ENCODE measurements at places on chromosomes 4 and X.

GRCh38 chr4:39054497-39054896 is 7.5 kb upstream of the KLHL5 start:
- no peak for DNase-seq

DNA sequence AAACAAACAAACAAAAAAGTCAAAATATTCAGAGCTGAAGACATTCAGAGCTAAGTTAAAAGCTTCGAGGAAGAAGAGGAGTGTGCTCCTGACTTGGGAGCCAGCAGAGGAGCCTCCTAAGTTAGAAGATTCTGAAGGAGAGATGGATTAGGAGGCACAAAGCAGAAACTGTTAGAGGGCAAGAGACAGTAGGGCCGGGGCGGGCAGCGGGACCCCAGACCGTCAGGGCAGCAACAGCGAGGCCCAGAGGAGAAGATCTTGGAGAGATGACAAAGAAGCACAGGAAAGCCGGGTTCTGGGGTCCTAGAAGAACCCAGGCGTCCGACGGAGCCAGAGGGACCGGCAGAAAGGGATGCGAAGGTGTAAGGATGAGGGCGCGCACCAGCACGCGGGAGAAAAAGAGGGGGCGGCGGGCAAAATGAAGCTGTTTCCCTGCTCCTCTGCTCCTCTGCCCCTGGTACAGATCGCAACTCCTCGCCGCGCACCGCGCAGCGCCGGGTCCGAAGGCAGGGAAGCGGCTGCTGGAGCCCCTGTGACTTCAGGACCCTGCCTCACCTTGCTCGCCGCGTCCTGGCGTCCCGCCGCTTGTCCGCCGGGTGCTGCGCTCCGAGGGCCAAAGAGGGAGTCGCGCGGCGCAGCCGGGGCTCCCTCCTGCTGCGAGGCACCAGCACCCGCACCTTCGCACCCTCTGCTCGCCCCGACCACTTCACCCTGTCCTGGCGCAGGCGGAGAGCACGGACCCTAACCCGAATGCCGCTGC is 477 bp downstream of the KLHL13 start:
- DNase-seq = no peak

DNA sequence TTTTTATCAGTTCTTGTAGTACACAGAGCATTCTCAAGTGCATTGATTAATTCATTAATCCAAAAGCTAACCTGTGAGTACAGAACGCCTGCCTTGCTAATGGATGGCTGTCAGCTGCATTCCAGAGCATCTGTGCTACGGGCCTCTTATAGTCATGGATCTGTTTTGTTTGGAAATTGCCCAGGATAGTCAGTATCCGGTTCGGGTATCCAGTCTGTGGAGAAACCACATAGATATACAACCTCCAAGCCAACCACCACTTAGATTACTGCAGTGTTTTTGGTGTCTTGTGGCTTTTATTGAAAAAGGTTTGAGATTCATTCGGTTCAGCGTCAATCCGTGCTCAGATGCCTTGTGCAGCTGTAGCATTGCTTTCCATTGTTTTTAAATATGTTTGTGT is 4.0 kb downstream of the LAP3 start:
- no peak for DNase-seq

DNA sequence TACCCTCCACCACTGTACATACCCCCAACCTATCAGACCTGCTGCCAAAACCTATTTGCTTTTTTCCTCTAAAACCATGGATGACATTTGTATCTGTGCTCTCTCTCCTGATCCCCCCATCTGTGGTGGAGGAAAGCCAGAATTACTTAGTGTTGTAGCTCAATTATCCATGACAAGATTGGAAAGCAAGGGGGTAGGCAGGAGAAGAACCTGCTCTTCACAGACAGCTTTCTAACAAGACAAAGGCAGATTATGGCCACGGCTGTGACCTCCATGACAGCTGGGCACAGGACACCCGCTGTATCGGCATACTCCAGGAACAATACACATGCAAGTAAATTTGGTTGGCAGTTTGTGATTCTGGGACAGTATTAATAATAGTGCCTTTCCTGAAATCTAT is 186.7 kb downstream of the ENOX2 start:
- DNase-seq = no peak

GRCh38 chrX:63506320-63506719 is 155.2 kb upstream of the SPIN4 start:
- no peak for DNase-seq

DNA sequence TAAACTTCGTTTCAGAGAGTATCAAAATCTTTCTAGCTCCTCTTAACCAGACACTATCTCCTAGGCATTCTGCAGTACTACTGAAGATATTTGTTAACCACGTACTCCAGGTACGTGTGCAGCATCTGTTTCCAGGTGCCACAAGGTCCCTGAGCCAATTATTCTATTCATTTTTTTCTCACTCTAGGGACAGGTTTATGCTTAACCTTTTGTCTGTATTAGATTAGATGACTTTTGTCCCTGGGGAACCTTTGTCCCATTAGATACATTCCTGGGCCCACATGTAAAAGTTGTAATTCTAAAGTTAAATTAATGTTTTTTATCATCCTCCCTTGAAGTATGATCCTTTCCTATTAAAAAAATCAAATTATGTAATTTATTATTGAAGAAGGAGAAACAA is 16.5 kb downstream of the ELOVL6 start:
- no peak for DNase-seq

DNA sequence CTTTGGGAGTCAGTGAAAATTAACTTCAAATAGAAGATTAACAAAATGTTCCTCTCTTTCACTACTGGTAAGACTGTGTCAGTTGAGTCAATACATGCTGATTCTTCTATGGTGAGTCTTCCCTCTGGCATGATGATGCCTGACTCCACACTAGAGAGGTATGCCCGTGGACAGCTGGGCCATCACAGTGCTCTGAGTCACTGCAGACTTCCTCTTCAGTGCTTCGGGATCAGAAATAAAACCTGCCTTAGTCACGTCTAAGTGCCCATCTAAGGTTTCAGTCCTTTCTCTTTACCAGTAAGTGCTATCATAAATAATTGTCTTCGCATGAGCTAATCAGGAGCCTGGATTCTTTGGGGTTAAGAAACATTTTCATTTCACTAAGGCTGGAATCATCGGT is 1.6 kb upstream of the ASB5 start:
- DNase-seq = no peak

DNA sequence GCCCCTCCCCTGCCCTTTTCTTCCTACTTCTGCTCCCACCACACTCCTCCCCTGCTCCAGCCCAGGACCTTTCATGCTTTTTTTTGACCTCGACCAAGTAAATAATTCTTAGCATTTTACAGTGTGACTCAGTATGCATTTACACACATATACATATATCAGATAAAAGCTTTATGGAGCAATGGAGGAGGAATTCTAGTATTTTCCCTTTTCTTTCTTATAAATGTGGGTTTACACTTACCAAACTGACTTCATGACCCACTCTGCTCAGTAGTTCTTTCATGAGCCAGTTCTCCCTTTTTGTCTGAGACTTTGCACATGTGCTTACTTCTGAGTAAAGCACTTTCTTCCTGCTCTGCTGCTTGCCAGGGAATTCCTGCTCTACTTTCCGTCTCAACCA is 111.8 kb upstream of the H2AZ1 start:
- DNase-seq = no peak

GRCh38 chr4:44558031-44558605 is 93.3 kb downstream of the YIPF7 start:
- no peak for DNase-seq

DNA sequence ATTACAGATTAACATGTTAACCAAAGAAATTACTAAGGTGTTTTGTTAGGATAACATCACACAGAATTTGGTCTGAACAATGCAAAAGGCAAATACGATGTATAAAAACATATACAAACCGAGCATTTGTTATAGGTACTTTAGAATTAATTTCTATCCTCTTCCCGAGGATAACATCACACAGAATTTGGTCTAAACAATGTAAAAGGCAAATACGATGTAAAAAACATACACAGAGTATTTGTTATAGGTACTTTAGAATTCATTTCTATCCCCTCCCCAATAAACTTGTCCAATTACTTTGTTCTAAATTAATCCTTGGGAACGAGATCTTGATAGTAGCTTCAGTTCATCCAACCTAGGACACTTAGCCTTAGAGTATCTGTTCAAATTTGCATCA is 7.6 kb downstream of the HNRNPDL start:
- no peak for DNase-seq

DNA sequence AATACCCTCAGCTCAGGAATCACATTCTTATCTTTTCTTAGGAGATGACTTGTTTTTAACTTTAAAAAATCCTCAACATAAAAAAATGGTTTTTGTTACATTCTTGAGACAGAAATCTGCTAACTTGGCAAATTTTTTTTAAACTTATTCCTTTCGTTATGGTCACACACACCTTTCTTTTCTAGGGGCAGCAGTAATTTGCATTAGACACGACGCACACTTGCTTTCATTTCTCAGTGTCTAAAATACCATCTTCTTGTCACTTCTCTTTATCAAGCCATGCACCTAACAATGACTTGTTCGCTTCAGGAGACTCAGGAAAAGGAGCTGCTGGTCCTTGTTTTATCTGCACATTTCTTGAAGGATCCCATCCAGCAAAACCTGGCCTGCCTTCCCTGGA is 112.6 kb upstream of the TBL1X start:
- no peak for DNase-seq

GRCh38 chrX:24201216-24201615 is 51.7 kb downstream of the ZFX start:
- DNase-seq = no peak

GRCh38 chr4:117327491-117327890 is 242.1 kb upstream of the TRAM1L1 start:
- no peak for DNase-seq

- no peak for DNase-seq
These were observed 63.1 kb upstream of the GRPR start for GRCh38 chrX:16060252-16060651.

- no peak for DNase-seq
These were observed 276.9 kb downstream of the RAB28 start for GRCh38 chr4:13207226-13207625.

- no peak for DNase-seq
These were observed 6.5 kb downstream of the SMIM9 start for GRCh38 chrX:154828016-154828408.

DNA sequence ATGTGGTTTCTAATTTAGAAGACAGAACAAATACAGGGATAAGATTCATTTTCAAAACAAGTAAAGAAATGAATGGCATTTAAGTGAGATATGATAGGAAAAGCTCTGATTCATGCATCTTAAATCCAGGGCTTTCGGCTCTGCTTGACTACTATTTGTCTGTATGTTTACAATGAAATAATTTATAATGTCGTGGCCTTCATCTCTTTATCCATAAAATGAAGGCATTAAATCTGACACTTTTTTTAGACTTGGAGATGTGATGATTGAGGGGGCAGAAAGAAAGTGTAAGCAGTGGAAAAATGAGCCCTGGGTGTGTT is 115.7 kb upstream of the KIT start:
- no peak for DNase-seq

- no peak for DNase-seq
These were observed 269.2 kb downstream of the TRIML1 start for GRCh38 chr4:188408244-188409030.

- no peak for DNase-seq
These were observed 1.1 kb downstream of the KLHL15 start for GRCh38 chrX:24025741-24026403.

GRCh38 chr4:111267786-111268185 is 644.9 kb upstream of the PITX2 start:
- DNase-seq = no peak

GRCh38 chr4:155899891-155900290 is 3.6 kb upstream of the TDO2 start:
- no peak for DNase-seq

GRCh38 chr4:152266831-152267480 is 268.9 kb downstream of the FBXW7 start:
- DNase-seq = no peak

GRCh38 chr4:47519239-47519883 is 34.3 kb downstream of the ATP10D start:
- DNase-seq = no peak

DNA sequence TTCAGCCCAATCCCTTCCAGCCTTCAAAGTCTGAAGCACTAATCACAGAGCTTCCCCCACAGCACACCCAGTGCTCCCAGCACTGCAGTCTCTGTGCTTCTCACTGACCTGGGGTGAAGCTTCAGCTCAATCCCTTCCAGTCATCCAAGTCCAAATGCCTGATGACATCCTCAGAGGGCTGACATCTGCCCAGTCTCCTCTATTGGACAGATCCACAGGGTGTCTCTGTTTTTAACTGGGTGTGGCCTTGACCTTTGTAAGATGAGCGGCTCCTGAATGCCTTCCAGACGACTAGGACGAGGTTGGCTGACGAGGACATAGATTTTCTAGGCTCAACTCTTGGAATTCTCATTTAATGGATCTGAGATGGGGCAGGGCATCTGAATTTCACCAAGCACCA is 7.6 kb upstream of the SLC2A9 start:
- no peak for DNase-seq

- no peak for DNase-seq
These were observed 81.0 kb upstream of the IL2 start for GRCh38 chr4:122537388-122538135.

GRCh38 chrX:46864606-46865005 is 27.8 kb downstream of the RP2 start:
- no peak for DNase-seq

- DNase-seq = no peak
These were observed 224.6 kb downstream of the SPRY1 start for GRCh38 chr4:123621072-123621705.

GRCh38 chr4:103060453-103061148 is 16.0 kb downstream of the SLC9B2 start:
- DNase-seq = no peak

GRCh38 chr4:151951671-151952050 is 190.9 kb upstream of the GATB start:
- DNase-seq = no peak

- no peak for DNase-seq
These were observed 2.6 kb downstream of the MND1 start for GRCh38 chr4:153347117-153347516.

DNA sequence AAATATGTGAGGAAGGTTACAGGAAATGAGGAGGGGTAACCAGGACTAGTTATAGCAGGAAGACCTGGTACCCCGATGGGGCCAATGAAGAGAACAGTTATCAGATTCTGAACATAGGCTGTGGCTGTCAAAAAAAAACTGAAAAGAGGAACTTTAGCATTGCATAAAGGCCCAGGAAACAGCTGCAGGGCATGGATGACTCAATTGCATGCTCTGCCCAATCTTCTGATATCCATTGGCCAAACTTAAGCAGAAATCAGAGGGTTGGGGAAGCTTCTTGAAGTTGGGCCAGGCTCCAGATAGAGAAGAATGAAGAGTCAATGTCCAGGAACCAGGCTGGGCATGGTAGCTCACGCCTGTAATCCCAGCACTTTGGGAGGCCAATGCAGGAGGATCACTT is 1222.4 kb upstream of the PRKX start:
- DNase-seq = no peak

All from activated CD4-positive, alpha-beta T cell treated with anti-CD3 and anti-CD28 coated beads for 24 hours (primary cell).